ENCODE measurements at places on chromosomes 5 and 9.

DNA sequence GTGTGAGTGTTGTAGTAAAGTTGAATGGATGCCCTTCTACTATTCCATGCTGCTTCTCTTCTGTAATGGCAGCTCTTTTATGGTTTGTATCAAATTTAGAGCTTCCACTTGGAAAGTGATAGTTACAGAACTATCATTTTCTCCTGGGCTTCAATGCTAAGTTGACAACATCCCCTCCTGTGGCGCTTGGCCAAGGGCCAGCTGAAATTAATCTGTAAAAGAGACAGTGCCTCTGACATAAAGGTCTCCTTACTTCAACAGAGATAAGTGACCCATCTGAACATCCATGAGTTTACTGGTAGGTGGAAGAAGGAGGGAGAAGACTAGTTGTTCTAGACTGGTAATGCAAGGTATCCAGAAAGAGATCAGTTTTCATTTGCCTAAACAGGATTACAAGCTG, 39.7 kb downstream of the CHSY3 start:
- no peak for DNase-seq

DNA sequence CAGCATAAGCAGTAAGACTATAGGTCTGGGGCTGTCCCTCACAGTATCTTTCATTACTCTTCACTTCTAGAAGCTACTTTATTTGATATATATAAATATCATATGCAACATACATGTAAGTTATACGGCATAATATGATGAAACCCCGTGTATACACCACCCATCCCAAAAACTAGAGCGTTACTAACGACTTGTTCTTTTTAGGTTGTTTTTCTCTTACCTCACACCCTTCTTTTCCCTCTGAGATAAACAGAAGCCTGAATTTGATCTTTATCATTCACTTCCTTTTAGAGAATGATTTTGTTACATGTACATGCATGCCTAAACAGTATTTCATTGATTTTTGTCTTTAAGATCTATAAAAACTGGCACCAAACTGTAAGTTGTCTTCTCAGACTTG, 3.7 kb downstream of the TRMO start:
- DNase-seq = no peak

GRCh38 chr5:31530541-31531265, 1.2 kb downstream of the DROSHA start:
- no peak for DNase-seq

DNA sequence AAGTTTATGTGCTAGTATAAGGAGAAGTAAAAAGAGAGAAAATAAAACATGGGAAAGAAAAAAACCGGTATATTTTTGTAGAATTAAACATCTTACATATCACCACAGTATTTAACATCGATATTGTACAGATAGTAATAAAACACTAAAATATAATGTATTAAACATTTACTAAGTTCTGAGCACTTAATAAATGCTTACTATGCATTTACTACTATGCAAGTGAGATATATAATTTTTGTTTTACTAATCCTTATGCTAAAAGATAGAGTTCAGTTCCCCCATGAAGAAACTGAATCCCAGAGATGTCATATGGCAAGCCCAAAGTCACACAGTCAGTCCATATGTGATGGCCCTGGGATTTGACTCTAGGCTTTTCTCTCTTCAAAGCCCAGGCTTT, 51.1 kb downstream of the SH3TC2 start:
- DNase-seq = no peak

- no peak for DNase-seq
Observed at GRCh38 chr9:117744856-117745389, 40.7 kb downstream of the TLR4 start.

DNA sequence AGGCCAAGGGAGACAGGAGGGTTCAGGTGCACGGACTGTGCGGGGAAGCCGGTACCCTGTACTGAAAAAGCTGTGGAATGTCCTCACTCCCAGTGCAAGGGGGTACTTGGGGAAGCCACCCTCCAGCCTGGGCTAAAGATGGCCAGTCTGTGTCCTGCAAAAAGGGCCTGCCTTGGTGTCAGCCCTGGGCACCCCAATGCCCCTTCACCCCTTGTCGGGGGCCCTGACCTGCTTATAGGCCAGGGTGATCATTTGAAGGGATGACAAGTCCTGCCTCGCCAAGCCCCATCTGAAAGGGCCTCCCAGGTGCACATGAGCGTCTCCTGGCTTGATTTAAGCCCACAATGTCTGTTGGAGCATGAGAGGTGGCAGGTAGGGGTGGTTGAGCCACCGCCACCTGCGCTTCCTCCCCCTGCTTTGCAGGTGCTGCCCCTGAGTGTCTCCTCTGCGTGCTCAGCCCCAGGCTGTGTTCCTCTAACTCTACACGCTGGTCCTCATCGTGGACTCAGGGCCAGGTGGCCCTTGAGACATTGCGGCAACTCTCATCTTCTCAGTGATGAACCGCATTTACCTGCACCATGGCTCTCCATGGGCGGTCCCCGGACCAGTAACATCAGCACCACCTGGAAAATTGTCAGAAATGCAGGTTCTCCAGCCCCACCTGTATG, 97.0 kb downstream of the ANKRD33B start:
- no peak for DNase-seq

DNA sequence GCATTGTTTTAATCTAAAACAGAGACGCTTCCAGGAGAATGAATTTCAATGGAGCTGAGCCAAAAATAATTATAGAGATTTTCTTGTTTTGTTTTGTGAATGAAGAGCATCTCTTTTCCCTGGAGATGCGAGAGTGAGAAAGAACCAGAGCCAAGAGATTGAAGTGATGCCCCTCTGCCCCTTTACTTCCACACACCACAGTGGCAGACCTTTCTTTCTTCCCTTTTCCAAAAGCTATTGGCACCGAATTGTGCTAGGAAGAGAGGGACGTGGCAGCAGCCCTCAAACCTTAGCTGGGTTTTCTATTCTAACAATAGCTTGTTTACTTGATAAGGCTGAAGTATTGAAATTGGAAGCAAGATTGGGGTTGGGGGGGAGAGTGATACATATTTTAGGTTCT, 133.0 kb upstream of the TMEM161B start:
- no peak for DNase-seq

- no peak for DNase-seq
Observed at GRCh38 chr5:118832974-118833373, 155.4 kb downstream of the DTWD2 start.

DNA sequence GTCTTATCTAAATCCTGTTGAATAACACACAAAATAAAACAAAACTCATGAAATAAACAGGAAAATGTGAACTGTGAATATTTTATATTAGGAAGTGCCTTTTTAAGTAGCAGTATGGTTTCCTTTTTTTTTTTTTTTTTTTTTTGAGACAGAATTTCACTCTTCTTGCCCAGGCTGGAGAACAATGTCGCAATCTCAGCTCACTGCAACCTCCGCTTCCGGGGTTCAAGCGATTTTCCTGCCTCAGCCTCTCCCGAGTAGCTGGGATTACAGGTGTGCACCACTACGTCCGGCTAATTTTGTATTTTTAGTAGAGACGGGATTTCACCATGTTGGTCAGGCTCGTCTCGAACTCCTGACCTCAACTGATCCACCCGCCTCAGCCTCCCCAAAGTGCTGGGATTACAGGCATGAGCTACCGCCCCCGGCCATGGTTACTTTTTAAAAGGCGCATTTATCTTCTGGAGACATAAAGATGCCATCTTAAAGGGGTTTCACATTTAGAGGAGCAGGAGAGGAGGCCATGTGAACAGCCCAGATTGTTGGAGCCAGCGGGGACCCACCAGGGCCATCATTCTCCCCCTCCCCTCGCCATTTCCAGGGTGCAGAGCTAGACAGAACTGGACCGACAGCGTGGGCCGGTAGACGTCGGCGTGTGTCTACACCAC, 64.1 kb downstream of the ROR2 start:
- DNase-seq = no peak
